ENCODE measurements at places on chromosomes 7 and 10. TPM values are rescaled to one million over a fixed set of nuclear protein-coding genes. Genes with fewer than 3 reads are reported as not detected.

KAZALD1 gene
- total RNA-seq = 3.0 TPM

SMARCD3 gene
- 11.6 TPM for total RNA-seq

INTS15 gene
- total RNA-seq = 24.2 TPM

ARPC1B gene
- total RNA-seq = 303 TPM

PLPP4 gene
- 0.16 TPM for total RNA-seq

FAM25C gene
- not detected for total RNA-seq

ENTPD1 gene
- total RNA-seq = not detected

CEP55 gene
- total RNA-seq = 68.6 TPM

ZNF804B gene
- total RNA-seq = not detected

POM121C gene
- 30.4 TPM for total RNA-seq

OGDH gene
- total RNA-seq = 30.5 TPM

ZNF138 gene
- total RNA-seq = 2.6 TPM

NRG3 gene
- total RNA-seq = not detected

AGAP5 gene
- 2.8 TPM for total RNA-seq

C10orf53 gene
- not detected for total RNA-seq

ARHGAP22 gene
- 4.1 TPM for total RNA-seq

EGR2 gene
- 0.33 TPM for total RNA-seq

CHN2 gene
- 0.35 TPM for total RNA-seq

GPC2 gene
- 1.0 TPM for total RNA-seq

FRAT1 gene
- total RNA-seq = 1.2 TPM

FANK1 gene
- total RNA-seq = 2.2 TPM

GPAM gene
- 6.5 TPM for total RNA-seq

TRIM74 gene
- total RNA-seq = 0.21 TPM

SLC18A2 gene
- total RNA-seq = not detected

WDR11 gene
- 24.1 TPM for total RNA-seq
